ENCODE measurements at places on chromosomes 12 and 14. TPM values are rescaled to one million over a fixed set of nuclear protein-coding genes. Genes with fewer than 3 reads are reported as not detected.

ZNF385A gene
- total RNA-seq = 21.2 TPM

PLCZ1 gene
- total RNA-seq = not detected

C12orf50 gene
- total RNA-seq = not detected

MIPOL1 gene
- 2.2 TPM for total RNA-seq

RPGRIP1 gene
- 0.28 TPM for total RNA-seq

SDS gene
- 1.8 TPM for total RNA-seq

OTX2 gene
- not detected for total RNA-seq

TRIM9 gene
- total RNA-seq = 12.2 TPM

CLEC1B gene
- total RNA-seq = not detected

TMEM179 gene
- 0.32 TPM for total RNA-seq

DDN gene
- 0.50 TPM for total RNA-seq

KITLG gene
- total RNA-seq = 15.0 TPM

P2RX2 gene
- total RNA-seq = not detected

GPR33 gene
- total RNA-seq = not detected

CMA1 gene
- not detected for total RNA-seq

PRH1 gene
- total RNA-seq = 4.6 TPM

SPRING1 gene
- total RNA-seq = 26.4 TPM

CKAP4 gene
- 79.4 TPM for total RNA-seq

PSMC6 gene
- total RNA-seq = 80.0 TPM

TAC3 gene
- not detected for total RNA-seq

GALNT16 gene
- 3.0 TPM for total RNA-seq

EPYC gene
- not detected for total RNA-seq

PTMS gene
- 868 TPM for total RNA-seq

LBHD2 gene
- total RNA-seq = not detected

ZNF891 gene
- 0.29 TPM for total RNA-seq

CACNA2D4 gene
- not detected for total RNA-seq
